ENCODE measurements at places on chromosomes 6 and 20.

DNA sequence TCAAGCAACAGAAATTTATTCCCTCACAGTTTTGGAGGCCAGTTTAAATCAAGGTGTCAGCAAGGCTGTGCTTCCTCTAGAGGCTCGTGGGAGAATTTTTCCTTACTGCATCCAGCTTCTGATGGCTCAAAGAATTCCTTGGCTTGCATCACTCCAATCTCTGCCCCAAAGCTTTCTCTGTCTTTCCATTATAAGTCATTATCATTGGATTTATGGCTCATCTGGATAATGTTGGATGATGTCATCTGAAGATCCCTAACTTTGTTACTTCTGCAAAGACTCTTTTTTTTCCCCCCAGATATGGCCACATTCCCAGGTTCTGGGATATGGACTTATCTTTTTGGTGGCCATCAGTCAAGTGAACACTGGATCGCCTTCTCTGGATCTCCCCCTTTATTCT, 146.3 kb upstream of the B3GAT2 start:
- DNase-seq, result no peak

DNA sequence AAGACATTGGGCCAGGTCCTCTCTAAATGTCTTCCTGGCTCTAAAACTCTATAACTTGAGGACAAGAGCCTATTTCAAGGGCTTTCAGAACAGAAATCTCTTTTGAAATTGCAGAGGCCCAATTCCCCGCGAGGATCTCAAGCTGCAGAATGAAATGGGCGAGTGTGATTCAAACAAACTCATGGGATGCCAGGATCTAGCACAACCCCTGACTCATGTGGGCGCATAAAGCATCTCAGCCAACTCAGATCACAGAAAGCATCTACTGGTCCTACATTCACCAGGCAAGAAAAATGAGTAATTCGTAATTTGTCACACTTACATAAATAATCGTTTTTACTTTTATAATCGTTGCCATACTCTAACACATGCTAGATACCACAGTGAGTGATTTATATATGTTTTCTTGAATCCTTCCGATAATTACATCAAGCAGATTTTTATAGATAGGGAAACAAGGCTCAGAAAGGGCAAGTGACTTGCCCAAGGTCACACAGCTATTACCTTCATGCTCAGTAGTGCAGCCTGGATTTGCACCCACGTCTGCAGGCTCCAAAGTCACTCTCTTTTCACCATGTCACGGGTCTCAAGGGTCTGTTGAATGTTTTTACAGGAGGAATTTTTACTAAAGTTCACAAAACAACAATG, 26.2 kb downstream of the FOXF2 start:
- DNase-seq, result no peak

DNA sequence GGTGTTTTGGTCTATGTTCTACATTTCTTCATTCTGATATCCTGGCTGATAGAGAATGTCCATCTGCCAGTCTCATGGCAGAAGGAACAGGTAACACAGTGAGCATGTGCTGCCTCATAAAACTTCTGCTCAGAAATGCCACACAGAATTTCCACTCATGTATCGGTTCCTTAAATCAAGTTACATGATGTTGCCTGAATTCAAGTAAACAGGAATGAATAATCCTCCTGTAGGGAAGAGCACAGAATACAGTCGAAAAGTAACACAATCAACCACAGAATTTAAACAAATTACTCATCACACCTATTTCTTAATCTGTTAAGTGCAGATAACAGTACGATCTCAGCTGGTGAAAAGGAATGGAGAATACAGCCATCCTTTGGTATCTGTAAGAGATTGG, 74.7 kb downstream of the FAM217A start:
- no peak for DNase-seq

- DNase-seq, result no peak
Measured at GRCh38 chr6:153634416-153634815, 404.6 kb upstream of the OPRM1 start.

DNA sequence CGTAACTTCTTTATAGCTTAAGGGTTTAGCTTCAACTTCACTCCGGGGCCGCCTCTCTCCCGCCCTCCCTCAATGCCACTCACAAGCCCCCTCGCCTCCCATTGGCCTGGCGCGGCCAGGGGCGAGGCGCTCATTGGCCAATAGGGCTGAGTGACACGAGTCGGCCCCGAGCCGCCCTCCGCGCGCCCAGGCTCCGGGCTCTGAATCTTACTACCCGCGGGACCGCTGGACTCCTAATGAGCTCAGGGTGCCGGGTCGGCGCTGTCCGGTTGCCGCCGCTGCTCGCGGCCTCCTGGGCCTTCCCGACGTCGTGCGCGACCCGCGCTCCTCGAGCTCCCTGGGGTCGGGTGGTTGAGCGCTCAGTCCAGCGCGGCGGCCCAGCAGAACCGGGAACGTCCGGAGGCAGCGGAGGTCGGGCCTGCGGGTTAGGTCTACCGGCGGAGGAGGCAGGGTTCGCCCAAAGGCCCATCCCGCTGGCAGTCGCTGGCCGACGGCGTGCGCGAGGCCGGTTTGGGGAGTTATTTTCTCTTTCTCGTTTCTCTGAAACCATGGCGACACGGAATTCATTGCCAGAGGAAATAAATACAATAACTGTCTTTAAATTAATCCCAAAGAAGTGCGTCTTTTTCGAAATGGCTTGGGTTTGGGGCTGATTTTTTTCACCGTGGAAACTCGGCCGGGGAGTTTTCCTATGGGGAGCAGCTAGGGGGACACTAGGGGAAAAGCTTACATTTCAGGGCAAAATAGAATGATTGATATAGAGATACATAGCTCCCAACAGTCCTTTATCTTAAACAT, at the start of gene SIM1:
TSS of gene SIM1 (minus strand) at position 19 of the 798 bp plus-strand sequence. CDS start 1,453 bp downstream, outside the sequence.
- DNase-seq, result no peak

DNA sequence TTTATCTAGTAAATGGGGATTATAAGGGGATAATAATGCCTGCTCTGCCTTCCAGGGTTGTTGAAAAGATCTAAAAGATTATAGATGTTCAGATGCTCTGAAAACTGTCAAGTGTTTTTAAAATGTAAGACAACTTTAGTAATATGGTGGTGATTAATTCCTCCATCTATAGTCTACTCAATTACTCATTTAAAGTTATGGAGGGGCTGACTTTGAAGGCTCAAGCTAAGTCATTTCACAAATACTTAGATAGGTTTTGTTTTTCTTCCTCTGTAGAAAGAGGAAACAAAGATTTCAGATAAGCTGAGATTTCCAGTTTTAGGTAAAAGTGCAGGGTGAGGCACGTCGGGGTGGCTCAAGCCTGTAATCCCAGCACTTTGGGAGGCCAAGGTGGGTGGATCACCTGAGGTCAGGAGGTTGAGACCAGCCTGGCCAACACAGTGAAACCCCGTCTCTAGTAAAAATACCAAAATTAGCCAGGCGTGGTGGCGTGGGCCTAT, 50.5 kb upstream of the PIM1 start:
- no peak for DNase-seq
